GM12891 (cell line): ENCODE measurements at places on chromosomes 2 and 18.

- no peak for DNase-seq
These were observed 66.5 kb downstream of the TCF7L1 start for GRCh38 chr2:85199698-85200097.

- no peak for DNase-seq
These were observed 261.1 kb downstream of the NBAS start for GRCh38 chr2:15299904-15300520.

DNA sequence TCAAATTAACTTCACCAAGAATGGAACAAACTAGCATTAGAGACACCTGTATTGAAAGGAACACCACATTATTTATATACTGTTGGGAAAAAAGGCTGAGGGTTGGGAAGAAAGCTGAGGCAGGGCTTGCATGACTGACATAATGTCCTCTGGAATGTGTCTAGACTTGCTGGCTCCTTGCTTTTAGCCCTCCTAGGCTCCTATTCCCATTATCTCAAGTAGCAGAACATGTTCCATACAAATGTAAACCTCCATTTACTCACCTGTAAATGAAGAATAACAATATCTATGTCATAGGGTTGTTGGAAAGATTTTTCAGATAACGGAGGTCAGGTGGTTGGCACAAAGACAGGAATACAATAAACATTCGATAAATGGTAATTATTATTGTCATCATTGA, 976 bp upstream of the ACADL start:
- no peak for DNase-seq

DNA sequence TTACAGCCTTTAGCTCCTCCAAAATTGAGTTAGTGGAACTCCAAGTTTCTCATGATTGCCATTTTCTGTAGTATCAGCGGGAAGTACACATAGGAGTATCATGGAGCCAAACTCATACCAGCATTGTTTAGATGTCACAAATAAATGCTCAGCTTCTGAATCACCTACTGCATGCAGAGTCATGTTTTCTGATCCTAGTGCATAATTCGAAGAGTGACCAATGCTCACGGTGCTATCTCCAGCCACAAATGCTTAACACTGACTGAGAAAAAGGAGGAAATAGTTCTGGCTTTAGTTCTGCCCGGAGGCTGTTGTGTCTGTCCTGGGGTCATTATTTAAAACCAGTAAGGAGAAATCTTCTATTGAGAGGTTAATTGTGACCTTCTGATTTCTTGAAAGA, 45.4 kb upstream of the LRATD1 start:
- DNase-seq: no peak

DNA sequence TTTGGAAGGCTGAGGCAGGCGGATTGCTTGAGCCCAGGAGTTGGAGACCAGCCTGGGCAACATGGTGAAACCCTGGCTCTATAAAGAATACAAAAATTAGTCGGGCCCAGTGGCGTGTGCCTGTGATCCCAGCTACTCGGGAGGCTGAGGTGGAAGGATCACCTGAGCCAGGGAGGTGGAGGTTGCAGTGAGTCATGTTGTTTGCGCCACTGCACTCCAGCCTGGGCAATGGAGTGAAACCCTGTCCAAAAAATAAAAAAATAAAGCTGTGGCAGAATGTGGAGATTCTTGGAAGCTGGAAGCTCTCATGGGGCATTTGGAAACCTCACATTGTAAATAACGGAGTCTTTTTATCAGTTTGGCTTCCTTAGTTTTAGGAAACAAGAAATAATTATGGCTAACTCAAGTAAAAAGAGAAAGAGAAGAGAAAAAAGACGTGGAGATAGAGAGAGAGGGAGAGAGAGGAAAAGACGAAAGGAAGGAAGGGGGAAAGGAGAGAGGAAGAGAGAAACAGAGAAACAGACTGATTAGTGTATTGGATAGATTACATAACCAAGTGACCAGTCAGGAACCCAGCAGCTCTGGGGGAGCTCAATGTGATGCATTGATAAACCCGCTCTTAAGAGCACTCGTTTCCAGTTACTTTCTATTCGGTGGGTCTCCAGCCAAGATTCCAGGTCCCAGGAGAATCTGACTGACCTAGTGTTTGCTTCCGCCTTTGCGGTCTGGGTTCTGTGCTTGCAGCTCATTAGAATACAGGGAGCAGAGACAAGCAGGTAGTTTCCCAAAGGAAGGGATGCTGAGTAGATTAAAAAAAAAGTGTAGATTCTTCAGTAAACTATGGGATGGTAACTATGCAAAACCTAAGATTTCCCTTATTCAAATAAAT, 1.1 kb upstream of the SPAST start:
- no peak for DNase-seq

- no peak for DNase-seq
These were observed 3.2 kb downstream of the GALNT1 start for GRCh38 chr18:35584735-35585134.

- DNase-seq: no peak
These were observed 66.6 kb downstream of the ZBTB7C start for GRCh38 chr18:48342581-48342980.

GRCh38 chr2:62505109-62505749, 766 bp downstream of the TMEM17 start:
- DNase-seq: no peak

GRCh38 chr2:43008388-43008787, 216.0 kb upstream of the HAAO start:
- DNase-seq: no peak

GRCh38 chr18:69691008-69691760, 256.5 kb downstream of the CD226 start:
- DNase-seq: no peak

GRCh38 chr18:34991152-34991551, 50.1 kb upstream of the MAPRE2 start:
- no peak for DNase-seq

- DNase-seq: no peak
These were observed 206.6 kb downstream of the NDUFA10 start for GRCh38 chr2:239818531-239819011.

DNA sequence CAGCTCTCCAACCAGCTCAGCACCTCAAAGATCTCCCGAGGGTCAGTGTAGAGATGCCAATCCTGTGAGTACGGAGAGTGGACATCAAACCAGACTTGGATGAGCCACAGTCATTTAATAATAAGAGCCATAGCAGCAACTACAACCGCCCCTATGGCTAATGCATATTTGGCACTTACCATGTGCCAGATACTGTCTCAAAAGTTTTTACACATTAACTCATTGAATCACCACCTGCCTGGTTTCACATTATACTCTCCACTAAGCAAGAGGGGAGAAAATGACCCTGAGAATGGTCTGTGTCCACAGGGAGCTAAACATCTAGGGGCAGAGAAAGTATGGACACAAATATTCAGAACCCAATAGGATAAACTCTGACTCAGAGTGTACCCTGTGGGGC, 2.6 kb downstream of the CNPPD1 start:
- no peak for DNase-seq

DNA sequence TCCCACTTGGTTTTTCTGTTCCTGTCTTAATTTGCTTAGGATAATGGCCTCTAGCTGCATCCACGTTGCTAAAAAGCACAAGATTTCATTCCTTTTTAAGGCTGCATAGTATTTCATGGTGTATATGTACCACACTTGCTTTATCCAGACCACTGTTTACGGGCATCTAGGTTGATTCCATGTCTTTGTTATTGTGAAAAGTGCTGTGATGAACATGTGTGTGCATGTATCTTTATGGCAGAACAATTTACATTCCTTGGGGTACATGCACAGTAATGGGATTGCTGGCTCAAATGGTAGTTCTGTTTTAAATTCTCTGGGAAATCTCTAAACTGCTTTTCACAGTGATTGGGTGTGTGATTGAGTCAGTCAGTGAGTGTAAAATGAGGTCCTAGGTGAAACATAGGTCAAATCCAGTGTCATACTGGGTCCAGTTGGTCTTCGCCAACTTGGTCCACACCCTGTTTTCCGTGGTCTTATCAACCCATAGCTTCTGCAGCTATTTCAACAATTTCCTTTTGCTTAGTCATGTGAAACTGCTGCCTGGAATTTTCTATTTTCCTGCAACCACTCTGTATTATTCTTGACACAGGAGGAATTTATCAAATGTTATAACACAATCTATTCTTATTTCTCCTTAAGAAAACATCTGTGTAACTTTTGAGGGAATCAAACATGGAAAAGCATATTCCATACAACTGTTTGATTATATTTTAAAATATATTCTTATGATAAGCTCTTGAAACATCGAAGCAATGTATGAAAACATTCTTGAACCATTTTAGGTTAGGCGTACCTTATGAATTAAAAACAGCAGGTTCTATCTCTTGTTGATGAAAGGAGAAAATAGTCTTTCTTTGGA, 82.9 kb downstream of the ADCYAP1 start:
- no peak for DNase-seq

- no peak for DNase-seq
These were observed 293.6 kb upstream of the CCDC68 start for GRCh38 chr18:55252901-55253300.

- no peak for DNase-seq
These were observed 59.4 kb downstream of the ANKMY1 start for GRCh38 chr2:240498171-240498957.

GRCh38 chr2:124755386-124755785, 730.3 kb downstream of the CNTNAP5 start:
- no peak for DNase-seq

GRCh38 chr18:24436939-24437338, 10.5 kb downstream of the IMPACT start:
- no peak for DNase-seq

DNA sequence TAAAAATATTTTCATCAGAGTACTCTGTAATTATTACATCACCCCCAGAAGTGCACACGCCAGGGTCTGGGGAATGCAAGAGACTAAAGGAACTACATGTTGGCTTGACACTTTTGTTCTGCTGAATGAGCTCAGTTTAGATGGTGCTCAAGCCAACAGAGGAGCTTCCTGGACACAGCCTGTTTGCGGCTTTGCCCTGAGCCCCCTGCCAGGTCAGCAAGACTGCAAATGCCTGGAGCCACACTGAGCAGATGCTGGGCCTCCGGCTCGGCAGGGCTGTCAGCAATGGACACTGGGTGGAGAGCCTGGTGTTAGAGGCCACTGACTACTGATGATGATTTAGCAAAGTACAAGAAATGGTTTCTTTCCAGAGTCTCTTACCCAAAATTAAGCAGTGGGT, 31.9 kb downstream of the PTPN18 start:
- DNase-seq: no peak

DNA sequence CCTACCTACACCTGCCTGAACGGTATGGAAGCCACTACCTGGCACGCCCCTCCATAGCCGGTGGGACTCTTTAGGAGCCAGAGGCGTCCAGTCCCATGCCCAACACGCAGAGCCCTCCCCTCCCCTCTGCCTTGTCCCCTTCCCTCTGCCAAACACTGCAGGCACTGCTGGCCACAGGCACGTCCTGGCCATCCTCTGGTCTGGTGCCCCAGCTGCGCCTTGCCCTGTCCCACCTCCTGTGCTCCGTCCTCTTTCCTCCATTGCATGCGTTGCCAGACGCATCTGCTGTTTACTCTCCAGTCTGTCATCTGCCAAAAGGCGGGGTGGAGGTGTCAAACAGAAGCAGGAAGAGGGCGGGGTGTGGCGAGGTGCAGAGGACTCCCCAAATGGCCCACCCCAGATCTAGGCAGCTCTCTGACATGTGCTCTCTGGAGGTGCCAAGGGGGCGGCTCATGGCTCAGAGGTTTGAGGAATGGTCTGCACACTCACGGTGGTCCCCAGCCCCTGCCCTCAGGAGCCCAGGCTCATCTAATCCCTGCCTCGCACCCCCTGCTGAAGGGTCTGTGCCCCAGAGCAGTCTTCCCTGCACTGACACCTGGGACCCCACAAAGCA, 45.1 kb downstream of the HS6ST1 start:
- no peak for DNase-seq

DNA sequence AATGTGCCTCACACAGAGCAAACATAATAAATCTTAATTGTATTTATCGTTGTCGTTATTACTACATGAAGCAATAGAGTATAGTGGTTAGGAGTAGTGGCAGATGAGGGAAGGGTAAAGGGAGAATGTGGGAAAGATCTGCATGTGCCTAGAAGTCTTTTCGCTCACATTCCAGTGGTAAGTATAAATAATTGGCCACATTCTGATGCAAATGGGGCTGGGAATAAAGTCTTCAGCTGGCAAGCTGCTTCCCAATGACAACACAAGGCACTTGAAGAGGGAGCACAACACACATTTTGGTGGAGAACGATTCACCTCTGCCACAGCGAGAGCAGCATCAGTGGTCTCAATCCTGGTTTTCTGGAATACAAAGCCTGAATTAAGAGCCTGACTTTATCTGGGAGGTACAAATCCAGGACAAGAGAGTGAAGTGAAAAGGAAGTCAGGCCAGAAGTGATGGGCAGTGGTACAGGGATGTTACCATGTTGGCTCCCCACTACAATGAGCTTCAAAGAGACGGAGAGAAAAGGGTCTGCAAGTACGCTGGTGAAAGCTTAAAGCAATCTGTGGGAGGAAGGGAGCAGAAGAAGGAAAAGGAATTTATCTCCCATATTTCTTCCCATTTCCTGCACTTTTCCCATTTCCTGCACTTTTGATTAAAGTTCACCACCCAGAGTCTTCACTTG, 112.3 kb downstream of the ARHGAP15 start:
- DNase-seq: no peak

- no peak for DNase-seq
These were observed 906.6 kb upstream of the KLHL29 start for GRCh38 chr2:22478329-22478728.

- no peak for DNase-seq
These were observed 129.2 kb downstream of the KLHL29 start for GRCh38 chr2:23513872-23514793.

- DNase-seq: no peak
These were observed 31.9 kb downstream of the CNRIP1 start for GRCh38 chr2:68287580-68288441.

GRCh38 chr2:150168595-150169236, 318.8 kb downstream of the RND3 start:
- no peak for DNase-seq

DNA sequence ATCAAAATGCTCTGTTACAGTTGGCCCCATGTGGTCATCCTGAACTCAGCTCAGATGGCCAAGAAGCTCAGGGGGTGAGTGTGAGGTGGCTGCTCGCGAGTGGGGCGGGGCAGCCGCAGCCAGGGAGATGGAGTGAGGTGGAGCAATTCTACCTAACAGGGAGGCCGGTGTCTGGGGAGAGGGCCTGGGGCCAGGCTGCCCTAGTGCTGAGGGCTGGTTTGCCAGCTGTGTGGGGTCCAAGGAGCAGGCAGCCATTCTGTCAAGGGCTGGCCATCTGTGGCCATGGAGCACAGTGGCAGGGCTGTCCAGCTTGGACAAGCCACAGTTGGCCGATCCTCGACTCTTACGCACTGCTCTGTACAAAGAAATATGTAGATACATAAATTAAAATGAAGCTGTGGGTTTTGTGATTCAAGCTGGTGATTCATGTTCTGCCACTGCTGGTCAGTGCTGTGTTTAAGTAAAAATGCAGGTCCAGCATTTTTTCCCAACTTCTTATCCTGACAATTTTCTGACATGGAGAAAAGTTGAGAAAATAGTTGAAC, 82.1 kb downstream of the HS6ST1 start:
- DNase-seq: no peak

DNA sequence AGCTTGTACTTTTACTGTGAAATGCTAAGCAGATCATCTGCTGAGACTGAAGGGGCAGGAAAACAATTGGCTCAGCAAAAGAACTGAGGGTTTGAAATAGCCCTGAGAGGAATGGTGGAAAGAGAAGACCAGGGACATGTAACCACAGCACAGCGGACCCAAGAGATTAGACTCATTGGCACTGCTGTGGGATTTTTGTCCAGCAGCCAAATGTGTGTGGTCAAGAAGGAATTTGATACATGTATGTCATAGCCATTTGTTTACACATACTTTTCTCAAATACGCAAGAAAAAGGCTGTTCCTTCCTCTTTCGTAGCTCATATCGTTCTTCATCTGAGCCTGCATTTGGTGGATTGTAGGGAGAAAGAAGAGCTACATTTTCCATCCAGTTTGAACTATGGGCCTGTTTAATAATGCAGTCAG, 73.8 kb downstream of the TRABD2A start:
- no peak for DNase-seq
